ENCODE measurements at places on chromosomes 2 and 18. TPM values are rescaled to one million over a fixed set of nuclear protein-coding genes. Genes with fewer than 3 reads are reported as not detected.

The MROH2A gene
- total RNA-seq: 0.12 TPM

The PRADC1 gene
- 19.3 TPM for total RNA-seq

The ACMSD gene
- total RNA-seq: not detected

The ATOH8 gene
- total RNA-seq: 16.5 TPM

The SKOR2 gene
- total RNA-seq: not detected

The ABCB11 gene
- 0.02 TPM for total RNA-seq

The STAMBP gene
- 52.6 TPM for total RNA-seq

The CABYR gene
- 18.9 TPM for total RNA-seq

The CLHC1 gene
- total RNA-seq: 2.7 TPM

The FTCDNL1 gene
- 3.1 TPM for total RNA-seq

The ONECUT2 gene
- 0.37 TPM for total RNA-seq

The CHPF gene
- 21.8 TPM for total RNA-seq

The TMEM198 gene
- 0.70 TPM for total RNA-seq

The TDRD15 gene
- not detected for total RNA-seq

The GAD1 gene
- total RNA-seq: 0.39 TPM

The KCNE4 gene
- total RNA-seq: 0.64 TPM

Measured in A549 treated with Hydrocortisone at 1 μM for 4 hours (cell line).